ENCODE measurements at places on chromosomes 4 and X.

- DNase-seq = no peak
Observed at GRCh38 chr4:150561143-150561737, 20.7 kb upstream of the MAB21L2 start.

GRCh38 chr4:6534618-6535328 lies 40.2 kb upstream of the MAN2B2 start:
- no peak for DNase-seq

DNA sequence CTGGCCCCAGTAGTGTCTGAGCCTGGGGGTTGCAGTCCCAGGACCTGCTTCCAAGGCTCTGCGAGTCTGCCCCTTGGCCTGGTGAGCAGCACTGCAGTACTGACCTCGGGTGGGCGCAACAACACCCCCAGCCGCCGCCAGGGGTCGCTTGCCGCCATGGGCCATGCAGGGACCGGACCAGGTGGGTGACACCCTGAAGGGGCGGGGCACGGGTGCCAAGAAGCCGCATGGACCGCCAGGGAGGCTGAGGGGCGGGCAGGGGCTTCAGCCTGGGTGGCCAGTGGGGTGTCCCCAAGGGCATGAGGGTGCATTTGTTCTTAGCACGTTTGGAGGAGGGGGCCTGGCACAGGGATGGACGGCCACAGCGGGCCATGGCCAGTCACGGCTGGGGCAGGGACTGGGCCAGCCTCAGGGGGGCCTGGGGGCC lies 25.0 kb downstream of the TACC3 start:
- peak; percentile 80 for DNase-seq

DNA sequence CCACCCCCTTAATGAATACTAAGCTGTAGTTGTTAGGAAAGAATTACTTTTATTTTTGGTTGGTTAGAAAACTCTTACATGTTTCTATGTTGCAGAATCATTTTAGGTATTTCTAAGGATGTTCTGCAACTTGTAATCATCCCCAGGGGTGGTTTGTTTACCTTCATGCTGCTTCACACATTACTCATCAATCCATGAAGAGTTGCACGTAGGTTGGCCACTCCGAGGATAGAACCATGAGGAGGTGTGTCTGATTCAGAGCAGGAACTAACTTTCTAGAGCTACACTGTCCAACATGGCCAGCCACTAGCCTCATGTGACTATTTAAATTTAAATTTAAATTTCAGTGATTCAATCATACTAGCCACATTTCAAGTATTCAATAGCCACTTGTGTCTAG lies 127.2 kb upstream of the FRMPD4 start:
- no peak for DNase-seq

DNA sequence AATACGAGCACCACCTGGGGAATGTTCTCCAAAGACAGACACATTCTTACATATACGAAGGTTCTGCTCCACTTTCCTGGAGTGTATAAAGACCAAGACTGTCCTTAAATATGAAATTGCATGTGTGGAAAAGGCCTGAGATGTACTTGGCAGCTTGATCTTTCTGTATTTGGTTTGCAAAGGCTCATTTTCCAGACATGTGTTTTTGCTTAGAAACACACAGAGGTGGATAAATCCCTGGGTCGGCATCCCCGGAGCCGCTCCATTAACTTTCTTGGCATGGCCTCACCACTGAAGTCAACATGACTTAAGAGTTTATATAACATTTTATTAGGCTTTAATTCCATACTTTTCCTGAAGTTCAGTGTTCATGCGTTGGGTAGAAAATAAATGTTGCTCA lies 239.4 kb downstream of the LDB2 start:
- no peak for DNase-seq

DNA sequence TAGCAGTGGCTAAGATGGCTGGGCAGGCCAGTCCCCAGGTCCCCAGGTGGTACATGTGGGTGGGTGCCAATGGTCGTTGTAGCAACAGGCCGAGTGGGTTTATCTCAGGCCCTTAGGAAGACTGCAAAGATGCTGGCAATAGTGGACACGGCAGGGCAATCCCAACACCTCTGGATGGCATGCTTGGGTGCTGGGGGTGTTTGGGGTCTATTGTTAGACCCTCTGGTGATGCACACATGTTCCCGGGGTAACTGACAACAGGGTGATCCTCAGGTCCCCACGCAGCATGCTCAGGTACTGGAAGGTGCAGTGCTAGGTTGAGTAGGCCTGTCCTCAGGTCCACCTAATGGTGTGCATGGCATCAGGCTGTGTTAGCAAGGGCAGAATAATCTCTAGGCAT lies 267.5 kb downstream of the ANKRD50 start:
- DNase-seq = no peak

DNA sequence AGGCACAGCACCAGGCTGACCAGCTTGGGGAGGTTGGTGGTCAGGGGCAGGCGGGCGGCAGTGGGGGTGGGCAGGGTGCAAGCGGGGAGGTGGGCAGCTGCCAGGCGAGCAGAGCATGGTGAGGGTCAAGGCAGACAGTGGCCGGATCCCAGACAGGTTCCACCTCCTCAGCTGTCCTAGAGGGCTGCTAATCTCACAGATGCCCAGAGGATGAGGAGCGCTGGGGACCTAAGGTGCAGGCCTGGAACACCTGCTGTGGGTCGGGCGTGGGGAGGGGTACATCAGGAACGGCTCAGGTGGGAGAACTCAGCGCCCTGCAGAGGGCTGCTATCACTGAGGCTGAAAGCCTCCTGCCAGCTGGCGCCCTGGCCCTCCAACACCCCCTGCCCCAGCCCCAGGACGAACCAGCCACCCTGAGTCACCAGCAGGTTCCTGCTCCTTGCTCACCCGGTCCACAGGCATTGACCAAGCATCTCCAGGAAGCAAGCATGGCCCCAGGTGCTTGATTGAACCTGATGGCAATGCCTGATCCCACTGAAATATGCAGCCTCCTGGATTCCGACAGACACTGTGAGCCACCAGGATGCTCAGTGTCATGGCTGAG lies 28.4 kb upstream of the C4orf50 start:
- no peak for DNase-seq

DNA sequence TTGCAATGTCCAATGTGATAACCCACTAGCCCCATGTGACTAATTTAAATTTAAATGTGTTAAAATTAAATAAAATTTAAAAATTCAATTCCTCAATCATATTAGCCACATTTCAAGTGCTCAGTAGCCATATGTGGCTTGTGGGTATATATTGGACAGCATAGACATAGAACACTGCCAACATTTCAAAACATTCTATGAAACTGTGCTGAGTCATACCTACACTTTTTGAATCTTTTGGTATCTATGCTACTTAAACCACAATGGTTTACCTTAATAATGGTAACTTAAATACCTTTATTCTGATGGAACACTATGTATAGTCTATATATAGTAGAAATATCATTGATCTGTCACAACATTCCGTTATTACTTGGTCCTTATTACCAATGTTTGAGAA lies 223.4 kb upstream of the ATOH1 start:
- no peak for DNase-seq

- DNase-seq = no peak
Observed at GRCh38 chr4:8328866-8329559, 59.5 kb downstream of the HTRA3 start.

DNA sequence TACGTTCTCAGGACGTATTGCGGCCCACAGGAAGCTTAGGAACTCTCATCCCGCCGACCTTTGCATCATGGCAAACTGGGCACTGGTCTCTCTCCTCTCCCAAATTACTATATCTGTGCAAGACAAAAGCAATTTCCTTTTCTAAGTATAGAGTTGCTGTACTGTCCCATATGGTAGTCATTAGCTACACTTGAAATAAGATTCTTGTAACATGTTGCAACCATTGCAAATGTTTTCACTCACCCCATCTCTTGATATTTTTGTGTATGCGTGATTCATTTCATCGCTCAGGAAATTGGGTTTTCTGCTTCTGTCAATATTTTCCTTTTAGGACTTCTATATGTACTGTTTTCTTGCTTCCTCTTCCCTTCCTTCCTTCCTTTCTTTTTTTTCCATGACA lies 15.7 kb downstream of the ARMCX6 start:
- no peak for DNase-seq

Measured in activated naive CD8-positive, alpha-beta T cell treated with anti-CD3 and anti-CD28 coated beads, Interleukin-2, amount 50 U/mL, for 16 hours (primary cell).